ENCODE measurements at places on chromosomes 4 and X.

- no peak for DNase-seq
These were observed 50.1 kb upstream of the NSUN7 start for GRCh38 chr4:40699648-40700047.

- no peak for DNase-seq
These were observed 66.5 kb downstream of the CHRNA9 start for GRCh38 chr4:40401631-40402030.

GRCh38 chr4:47733302-47734175, 104.3 kb downstream of the CORIN start:
- DNase-seq = no peak

DNA sequence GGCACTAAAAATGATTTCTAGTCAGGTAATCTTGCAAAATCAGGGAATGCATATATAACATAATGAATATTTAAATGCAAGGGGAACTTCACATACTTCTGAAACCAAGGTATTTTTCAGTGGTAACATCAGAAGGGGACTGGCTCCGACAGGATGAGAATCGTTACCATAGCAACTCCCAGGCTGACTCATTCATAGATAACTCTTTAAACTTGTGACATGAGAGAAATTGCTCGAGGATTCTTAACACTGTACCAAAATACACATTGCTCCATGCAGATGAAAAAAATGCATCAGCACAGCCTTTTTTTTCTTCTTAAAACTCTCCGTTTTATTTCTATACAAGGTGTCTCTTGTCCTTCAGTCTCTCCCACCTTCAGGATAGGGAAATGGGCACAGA, 114.3 kb downstream of the GABRB1 start:
- peak; percentile 30 for DNase-seq

- no peak for DNase-seq
These were observed 1000.6 kb downstream of the CCSER1 start for GRCh38 chr4:91127831-91128230.

GRCh38 chr4:187019896-187020295, 296.2 kb upstream of the FAT1 start:
- no peak for DNase-seq

DNA sequence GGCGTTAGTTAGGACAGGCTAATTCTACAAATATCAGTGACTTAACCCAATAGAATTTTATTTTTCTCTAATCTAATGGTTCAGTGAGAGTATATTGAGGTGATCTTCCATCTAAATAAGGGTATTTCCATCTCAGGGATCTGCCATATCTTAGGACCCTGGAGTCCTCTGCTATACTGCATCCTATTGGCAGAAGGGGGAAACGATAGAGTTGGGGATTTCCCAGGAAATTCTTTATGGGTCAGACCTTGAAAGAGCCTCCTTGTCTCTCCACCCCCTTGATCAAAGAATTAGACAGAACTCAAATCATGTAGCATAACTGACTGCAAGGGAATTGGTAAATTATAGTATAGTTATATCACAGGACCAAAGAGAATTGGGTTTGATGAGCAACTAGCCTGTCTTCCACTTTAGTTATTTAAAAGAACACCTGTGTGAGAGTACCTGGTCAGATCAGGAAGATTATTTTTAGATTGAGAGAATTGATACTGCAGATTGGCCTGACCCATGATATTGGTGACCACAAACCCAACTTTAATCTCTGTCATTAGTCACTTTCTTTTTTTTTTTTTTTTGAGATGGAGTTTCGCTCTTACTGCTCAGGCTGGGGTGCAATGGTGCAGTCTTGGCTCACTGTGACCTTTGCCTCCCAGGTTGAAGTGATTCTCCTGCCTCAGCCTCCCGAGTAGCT, 25.6 kb downstream of the SMARCA5 start:
- no peak for DNase-seq

- DNase-seq = no peak
These were observed 435.4 kb upstream of the TENM3 start for GRCh38 chr4:181807771-181808170.

DNA sequence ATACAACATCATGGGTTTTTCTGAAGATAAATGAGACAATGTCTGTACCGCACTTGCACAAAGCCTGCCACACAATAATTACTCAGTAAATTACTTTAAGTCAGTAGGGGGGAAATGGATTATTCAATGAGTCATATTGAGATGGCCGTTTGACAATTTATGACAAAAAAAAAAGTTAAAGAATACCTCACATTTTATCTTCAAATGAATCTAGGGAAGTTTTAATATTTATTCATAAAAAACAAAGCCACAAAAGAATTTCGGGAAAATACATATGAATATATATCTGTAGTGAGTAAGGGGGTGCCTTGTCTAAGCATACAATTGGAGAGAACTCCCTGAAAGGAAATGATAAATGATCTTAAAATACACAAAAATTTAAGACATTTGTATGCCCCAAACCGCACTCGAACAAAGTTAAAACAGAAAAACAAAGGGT, 197.0 kb upstream of the SLC7A11 start:
- no peak for DNase-seq

DNA sequence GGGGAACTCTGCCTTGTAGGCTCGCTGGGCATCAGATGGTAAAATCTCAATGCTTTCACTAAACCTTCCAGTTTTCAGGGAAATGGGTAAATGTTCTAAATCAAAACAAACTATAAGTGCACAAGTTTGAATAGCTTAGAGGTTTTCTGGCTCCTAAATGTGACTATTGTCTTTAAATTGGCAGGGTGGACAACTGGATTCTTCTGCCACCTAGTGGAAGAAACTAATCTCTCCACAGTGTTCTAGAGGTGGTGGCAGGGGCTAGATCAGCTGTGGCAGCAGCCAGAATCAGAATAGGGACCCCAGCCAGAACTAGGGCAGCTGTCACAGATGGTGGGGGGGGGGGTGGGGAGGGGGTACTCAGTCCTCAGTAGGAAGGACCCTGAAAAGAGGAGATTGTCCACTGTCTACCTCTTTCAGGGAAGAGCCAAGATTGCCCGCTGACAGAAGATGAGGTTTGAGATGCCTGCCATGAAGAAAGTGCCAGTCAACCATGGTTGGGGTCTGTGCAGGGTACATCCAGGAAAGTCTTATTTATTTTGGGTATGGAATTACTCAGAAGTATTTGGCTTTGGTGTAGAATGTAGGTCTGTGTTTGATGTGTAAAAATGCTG, 201.4 kb downstream of the CCNG2 start:
- peak; percentile 42 for DNase-seq

GRCh38 chrX:45862801-45863200, 662.1 kb upstream of the DIPK2B start:
- DNase-seq = no peak

- DNase-seq = no peak
These were observed 179.6 kb upstream of the NOCT start for GRCh38 chr4:138835832-138836533.

GRCh38 chrX:107384397-107385105, 64.9 kb upstream of the FRMPD3 start:
- DNase-seq = no peak

GRCh38 chrX:135403374-135403773, 18.4 kb upstream of the SMIM10L2A start:
- no peak for DNase-seq

All from GM13976 (cell line).